GM20000 (cell line): ENCODE measurements at places on chromosomes 16 and 17.

DNA sequence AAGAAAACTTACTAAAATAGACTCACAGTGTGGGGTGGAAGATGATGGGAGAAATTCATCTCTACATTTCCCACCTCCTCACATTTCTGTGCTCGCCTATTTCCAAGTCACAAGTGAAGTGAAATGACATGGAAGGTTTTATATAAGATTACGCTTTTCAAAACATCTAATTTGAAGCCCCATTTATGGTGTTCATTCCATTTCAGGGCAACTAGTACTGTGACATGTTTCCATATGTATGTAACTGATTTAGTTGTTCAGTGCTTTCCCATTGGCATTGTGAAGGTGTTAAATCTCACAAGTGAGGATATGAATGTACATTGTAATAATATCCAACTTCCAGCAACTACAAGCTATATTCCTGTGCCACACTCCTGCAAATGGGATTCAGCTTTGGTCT is 1174.8 kb downstream of the CDH11 start:
- no peak for DNase-seq

DNA sequence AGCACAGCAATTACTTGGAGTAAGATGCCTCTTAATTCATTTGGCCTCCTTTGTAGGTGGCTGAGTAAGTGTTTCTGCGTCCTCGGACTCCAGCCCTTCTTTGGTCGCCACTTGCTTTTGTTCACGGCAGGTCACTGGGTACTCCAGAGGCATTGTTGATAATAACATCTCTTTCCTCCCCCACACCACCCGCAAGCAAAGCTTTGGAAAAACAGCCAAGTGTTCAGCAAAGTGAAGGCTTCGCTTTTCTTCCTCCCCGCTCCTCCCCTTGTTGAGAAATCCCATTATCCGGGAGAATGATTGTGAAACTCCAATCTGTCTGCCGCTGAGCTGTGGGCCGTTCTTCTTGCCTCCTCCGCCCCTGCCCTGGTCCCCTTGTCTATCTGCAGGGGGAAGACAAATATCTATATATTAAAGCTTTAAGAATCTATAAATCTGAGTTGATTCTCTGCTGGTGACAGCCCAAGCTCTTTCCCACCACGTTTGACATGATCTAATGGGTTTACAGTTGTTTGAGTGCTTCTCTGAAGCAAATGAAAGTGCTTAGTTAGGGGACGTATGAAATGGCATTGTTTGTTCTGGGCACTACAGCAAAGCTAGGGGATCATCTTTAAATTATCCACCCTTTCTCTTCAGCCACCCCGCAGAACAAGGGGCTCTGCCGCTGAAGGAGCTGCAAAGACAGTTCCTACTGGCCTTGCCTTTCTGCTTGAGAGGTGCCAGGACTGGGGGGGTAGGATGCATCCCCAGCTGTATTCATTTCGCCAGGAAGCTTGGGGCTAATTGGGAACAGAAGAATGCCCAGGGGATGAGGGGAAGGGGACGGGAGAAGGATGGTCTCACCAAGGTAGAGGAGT is 167.1 kb downstream of the CCDC182 start:
- no peak for DNase-seq

DNA sequence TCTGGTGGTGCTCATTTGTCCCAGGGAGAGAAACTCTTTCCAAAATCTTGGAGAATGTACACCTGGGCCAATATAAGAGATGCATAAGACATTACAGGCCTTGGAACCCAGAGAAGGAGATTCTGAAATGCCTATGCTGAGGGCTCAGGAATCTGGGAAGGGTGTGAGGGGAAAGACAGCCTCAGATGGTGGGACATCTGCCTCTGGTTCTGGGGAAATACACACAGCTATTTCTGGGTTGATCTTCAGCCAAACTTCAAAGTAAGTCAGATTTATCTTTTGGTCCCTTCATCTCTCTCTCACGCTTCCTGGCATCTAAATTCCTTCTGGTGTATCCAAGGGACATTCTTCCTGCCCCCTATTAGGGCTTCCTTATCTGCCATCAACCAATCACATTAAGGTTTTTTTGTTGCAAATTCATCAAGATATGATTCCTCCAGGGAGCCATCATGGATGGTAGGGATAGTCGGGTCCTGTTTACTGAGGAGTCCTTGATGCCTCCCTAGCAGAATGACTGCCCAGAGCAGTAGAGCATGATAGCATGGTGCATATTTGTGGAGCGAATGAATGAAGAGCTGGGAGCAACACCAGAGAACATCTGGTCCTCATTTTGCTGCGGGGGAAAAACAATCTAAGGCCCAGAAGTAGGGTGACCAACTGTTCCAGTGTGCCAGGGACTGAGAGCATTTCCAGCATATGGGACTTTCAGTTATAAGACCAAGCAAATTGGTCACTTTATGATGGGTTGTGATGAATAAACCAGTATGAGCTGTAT is 35.7 kb upstream of the DYNLL2 start:
- DNase-seq = no peak

- DNase-seq = no peak
Observed at GRCh38 chr17:48483004-48483403, 47.8 kb downstream of the HOXB1 start.

DNA sequence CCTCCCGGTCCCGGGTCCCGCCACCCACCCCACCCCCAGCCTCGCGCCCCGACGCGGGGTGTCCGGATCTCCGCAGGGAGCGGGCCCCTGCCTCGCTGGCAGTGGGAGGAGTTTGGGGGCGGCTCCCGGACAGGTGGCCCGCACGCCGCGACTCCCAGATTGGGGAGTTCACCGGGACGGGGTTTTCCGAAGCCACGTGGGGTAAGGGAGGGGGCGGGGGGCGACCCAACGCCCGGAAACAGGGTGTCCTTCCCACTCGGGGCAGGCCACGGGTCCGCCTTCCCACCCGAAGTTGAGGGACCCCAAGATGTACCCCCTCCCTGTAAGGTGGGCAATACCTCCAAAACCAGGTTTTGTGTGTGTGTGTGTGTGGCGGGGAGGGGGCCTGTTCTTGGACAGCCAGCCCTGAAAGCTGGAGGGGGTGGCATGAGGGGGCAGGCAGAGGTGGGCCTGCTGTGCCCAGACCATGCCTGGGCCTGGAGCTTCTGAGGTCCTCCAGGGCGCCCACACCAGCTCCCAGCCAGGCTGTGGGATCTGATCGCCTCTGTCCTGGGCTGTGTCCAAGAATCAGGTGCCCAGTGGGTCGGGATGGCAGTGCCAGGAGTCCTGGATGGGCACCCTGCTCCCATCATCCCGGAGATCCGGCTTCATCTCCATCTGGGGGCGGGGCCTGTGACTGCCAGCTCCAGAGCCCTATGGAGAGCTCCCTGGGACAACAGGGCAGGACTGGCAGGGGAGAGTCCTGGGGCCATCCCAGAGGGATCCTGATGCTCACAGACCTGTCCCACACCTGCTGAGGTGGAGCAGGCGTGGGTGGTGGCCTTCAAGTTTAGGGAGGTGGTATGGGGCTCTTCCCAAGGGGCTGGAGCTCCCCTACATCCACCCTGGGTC is 767 bp downstream of the SYNGR2 start:
- peak; percentile 77 for DNase-seq

- no peak for DNase-seq
Observed at GRCh38 chr17:81402530-81402941, 7.3 kb downstream of the BAHCC1 start.

DNA sequence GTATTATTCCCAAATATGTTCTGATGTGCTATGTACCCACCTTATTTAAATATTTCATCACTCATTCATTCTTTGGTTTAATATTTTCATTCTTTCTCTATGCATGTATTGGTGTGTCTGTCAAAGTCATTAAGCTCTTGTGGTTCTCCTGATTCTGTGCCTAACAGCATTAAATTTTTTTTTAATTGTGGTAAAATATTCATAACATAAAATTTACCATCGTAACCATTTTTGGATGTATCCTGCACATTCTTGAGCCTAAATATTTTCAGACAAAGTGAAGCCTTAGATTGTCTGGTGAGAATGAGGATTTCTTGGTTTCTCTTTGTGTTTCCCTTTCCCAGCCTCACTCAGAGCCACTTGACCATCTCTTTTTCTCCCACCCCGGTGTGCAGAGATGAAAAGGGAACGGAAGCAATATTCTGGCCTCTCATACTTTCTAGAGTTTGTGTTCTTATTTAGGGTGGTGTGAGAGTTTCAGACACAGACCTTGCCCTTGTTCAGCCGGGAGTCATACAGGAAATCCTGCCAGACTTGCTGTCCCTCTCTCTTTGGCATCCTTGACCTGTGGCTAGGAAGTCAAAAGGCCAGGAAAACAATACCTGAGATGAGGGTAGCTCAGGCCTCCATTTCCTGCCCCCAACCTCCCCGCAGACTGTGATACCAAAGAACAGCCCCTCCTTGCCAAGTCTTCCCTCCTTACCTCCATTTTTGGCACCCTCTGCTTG is 4.9 kb downstream of the CCL5 start:
- DNase-seq = peak; percentile 36

GRCh38 chr17:78598013-78598471 is 20.8 kb upstream of the DNAH17 start:
- no peak for DNase-seq
